RPMI7951 (cell line): ENCODE measurements at places on chromosomes 7 and 10.
A peak's percentile ranks its signal among the peaks of the same experiment; 100 is the strongest.

DNA sequence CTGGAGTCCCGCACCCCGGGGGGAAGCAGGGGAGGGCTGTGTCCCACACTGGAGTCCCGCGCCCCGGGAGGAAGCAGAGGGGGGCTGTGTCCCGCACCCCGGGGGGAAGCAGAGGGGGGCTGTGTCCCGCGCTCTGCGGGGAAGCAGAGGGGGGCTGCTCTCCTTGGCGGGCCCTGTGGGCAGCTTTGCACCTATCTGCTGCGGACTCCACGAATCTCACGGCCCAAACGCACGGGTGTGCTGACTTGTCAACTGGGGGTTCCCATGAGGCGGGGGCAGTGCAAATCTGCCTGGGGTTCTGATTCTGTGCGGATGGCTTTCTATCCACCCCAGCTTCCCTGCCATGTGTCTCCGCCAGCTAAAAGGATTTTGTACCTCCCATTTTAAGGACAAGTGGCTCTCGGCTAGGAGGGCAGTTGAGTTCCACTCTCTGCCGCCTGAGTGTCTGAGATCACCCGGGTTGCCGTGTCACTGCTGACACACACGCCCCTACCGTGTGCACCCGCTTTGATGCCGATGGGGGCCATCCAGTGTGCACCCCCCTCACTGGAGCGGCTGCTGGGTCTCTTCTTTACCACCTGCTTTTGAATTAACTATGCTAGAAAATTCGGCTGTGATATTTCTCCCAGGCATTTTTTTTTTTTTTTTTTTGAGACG lies 20.5 kb downstream of the GPER1 start:
- DNase-seq = no peak

DNA sequence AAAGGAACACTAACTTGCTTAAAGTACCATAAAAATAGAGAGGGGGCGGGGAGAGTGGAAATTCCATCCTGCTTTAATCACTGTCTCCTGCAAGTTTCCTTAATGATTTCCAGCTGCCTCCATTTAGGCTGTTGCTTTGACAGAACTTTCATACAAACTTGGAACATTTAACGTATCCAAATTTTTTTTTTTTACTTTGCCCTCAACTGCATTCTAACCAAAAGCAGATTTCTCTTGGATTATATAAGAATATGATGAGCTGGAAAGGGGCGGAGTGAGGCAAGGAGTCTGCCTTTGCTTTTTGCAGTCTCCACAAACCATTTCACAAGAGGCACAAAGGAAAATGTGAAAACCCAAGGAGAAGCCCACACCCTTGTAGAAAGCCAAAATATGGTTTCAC lies 46.6 kb upstream of the COL1A2 start:
- peak; percentile 97 for DNase-seq

GRCh38 chr10:74063256-74063655 lies 65.3 kb downstream of the VCL start:
- DNase-seq = no peak

GRCh38 chr10:7483848-7484247 lies 73.0 kb upstream of the SFMBT2 start:
- DNase-seq = no peak

GRCh38 chr10:86600296-86600695 lies 54.1 kb upstream of the OPN4 start:
- peak; percentile 12 for DNase-seq

GRCh38 chr10:88190540-88191235 lies 327.3 kb downstream of the PTEN start:
- DNase-seq = no peak

- DNase-seq = peak; percentile 37
These were observed 26.0 kb upstream of the ITGA8 start for GRCh38 chr10:15745751-15746150.

DNA sequence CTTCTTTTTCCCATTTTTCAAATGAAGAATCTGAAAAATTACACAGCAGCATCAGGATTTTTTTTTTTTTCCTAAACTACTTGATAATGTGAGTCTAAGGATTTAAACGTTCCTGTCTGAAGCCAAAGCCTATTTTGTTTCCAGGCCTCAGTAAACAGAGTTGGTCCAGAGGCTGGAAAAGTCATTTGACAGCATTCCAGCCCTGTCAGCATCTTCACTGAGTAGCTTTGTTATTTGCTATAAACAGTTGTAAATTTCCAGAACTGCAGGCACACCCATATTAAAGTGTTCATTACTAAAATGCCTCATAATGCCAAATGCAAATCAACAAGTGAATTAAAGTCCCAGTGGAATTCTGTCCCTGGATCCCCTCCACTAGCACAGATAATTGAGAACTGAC lies 35.5 kb upstream of the KMT2E start:
- peak; percentile 48 for DNase-seq

GRCh38 chr10:131973160-131973951 lies 8.4 kb downstream of the BNIP3 start:
- no peak for DNase-seq
